AG09309 (cell line): ENCODE measurements at places on chromosomes 12 and 14.

DNA sequence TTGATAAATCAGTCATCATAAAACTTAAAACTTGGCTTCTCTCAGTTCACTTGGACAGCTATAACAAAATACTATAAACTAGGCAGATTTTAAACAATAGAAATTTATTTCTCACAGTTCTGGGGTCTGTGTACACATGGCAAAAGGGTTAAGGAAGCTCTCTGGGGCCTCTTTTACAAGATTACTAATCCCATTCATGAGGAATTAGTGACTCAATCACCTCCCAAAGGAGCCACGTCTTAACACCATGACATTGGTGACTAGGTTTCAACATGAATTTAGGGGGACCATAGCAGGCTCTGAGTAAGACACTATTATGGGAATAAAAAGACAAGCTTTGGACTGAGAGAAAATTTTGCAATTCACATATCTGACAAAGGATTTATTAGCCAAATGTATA is 436.5 kb downstream of the PDZRN4 start:
- DNase-seq, result no peak

DNA sequence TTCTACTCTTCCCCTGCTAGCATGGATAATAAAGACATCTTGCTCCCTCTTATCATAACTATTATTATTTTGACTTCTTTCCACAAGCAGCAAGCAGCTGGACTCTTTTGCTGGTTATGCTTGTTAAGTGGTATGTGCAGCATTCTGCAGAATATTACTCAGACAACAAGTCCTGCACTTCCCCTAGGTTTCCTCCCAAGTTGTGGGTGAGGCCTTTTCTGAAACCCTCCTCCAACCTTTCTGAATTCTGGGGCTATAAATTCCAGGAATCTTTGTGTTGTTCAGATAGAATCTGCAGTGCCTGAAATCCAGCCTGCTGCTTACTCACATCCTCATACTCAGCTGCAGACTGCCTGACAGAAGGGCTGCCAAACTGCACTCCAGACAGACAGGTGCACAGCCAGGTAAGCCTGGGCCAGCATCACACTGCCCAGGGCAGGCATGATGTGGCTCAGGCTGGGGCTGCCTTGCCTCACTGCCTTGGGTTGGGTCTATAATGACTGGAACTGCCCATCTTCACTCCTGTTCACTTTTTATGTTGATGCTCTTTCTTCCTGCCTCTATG is 6.2 kb upstream of the DHRS2 start:
- no peak for DNase-seq

- no peak for DNase-seq
Observed at GRCh38 chr12:51852404-51853137, 4.1 kb upstream of the FIGNL2 start.

- no peak for DNase-seq
Observed at GRCh38 chr14:88989911-88990310, 165.5 kb downstream of the TTC8 start.

- no peak for DNase-seq
Observed at GRCh38 chr12:102551186-102551585, 70.8 kb upstream of the IGF1 start.

DNA sequence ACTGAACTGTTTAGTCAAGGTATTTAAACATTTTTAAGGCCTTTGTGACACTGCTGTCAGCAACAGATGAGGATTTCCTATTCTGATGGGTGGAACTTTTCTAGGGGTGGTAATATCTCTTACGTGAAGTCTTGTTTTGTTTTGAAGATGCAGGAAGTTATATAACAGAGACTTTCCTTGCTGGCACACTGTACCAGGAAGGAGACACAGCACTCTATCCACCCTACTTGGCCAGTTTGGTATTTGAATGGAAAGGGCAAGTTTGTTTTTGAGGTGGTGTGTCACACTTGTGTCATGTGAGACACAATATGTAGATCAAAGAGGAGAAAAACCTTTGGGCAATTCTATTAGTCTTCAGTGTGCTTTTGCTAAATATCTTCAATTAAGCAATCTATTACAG is 51.6 kb upstream of the SRP54 start:
- no peak for DNase-seq

GRCh38 chr12:40762072-40762471 is 69.8 kb downstream of the CNTN1 start:
- DNase-seq, result no peak

DNA sequence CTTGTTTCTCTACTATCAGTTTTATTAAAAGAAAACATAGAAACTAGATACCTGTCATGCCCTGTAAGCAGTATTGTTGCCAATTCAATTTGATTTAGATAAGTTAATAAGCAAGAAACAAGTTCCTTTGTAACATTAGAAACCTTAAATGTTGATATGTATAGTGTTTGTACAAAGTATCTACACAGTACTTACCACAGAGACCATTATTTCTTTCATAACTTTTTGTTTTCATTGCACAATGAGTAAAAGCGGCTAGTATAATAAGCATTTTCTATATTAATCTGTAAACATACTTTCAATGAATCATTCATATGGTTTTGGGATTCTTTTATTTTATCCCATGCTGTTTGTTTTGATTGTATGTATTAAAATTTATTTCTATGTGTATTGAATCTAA is 305.1 kb downstream of the TTC6 start:
- DNase-seq, result no peak

- no peak for DNase-seq
Observed at GRCh38 chr12:113987261-113988063, 21.3 kb upstream of the RBM19 start.

- DNase-seq, result no peak
Observed at GRCh38 chr12:86663173-86663572, 407.0 kb upstream of the MGAT4C start.

GRCh38 chr12:68481181-68481941 is 129.3 kb upstream of the RAP1B start:
- peak; percentile 46 for DNase-seq

GRCh38 chr12:13005649-13006048 is 5.6 kb upstream of the HEBP1 start:
- DNase-seq, result no peak

GRCh38 chr12:108701779-108702441 is 29.4 kb downstream of the CORO1C start:
- no peak for DNase-seq
